ENCODE measurements at places on chromosomes 1 and 21. TPM values are rescaled to one million over a fixed set of nuclear protein-coding genes. Genes with fewer than 3 reads are reported as not detected.

PBX1 gene
- total RNA-seq: 2.3 TPM

DARS2 gene
- total RNA-seq: 34.6 TPM

CELA2A gene
- total RNA-seq: not detected

RORC gene
- 0.40 TPM for total RNA-seq

BATF3 gene
- 1.5 TPM for total RNA-seq

GSTM1 gene
- total RNA-seq: not detected

FHAD1 gene
- not detected for total RNA-seq

CD1C gene
- total RNA-seq: not detected

DNA sequence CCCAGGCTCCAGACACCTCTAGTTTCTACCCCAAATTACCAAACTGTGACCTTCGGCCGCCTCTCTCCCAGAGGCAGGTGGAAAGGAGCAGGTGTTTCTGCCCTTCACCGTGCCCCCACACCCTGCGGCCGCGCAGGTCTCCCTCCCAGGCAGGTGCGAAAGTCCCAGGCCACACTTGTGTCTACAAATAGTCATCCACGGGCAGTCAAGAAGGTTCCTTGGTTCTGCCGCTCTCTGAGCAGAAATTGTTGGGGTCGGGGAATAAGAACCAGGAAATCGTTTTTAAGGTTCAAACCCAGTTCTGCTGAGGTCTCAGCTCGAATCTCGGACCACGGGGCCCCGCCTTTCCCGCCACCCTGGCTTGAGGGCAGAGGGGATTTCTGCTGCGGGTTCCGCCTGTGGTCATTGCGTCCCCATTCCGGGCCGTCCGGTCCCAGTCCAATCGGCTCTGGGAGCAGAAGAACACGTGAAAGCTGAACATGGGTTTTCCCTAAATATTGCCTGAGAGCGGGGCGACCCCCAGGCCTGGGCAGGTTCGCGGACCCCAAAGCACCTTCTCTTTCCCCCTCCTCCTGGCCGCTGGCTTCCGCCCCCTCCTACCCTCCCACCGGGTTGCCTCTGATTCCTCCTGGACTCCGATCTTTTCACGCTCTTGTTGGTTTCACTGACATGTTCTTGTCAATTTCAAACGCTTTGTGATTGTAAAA, 1.2 kb upstream of the ATF3 start:
- H3K4me3 ChIP-seq: peak overlapping the region; percentile 72

- no peaks in the 10 kb centered on the region for H3K27me3 ChIP-seq
- no peak overlapping the region for H3K27ac ChIP-seq
- no peak for DNase-seq
- no peak overlapping the region for H3K4me3 ChIP-seq
Measured at GRCh38 chr1:193614275-193614674, 427.9 kb upstream of the B3GALT2 start.

GRCh38 chr1:199742547-199742946, 285.0 kb upstream of the NR5A2 start:
- H3K36me3 ChIP-seq: no peaks in the 10 kb centered on the region
- H3K4me1 ChIP-seq: no peaks in the 10 kb centered on the region
- H3K4me3 ChIP-seq: no peak overlapping the region
- H3K27me3 ChIP-seq: no peaks in the 10 kb centered on the region

DNA sequence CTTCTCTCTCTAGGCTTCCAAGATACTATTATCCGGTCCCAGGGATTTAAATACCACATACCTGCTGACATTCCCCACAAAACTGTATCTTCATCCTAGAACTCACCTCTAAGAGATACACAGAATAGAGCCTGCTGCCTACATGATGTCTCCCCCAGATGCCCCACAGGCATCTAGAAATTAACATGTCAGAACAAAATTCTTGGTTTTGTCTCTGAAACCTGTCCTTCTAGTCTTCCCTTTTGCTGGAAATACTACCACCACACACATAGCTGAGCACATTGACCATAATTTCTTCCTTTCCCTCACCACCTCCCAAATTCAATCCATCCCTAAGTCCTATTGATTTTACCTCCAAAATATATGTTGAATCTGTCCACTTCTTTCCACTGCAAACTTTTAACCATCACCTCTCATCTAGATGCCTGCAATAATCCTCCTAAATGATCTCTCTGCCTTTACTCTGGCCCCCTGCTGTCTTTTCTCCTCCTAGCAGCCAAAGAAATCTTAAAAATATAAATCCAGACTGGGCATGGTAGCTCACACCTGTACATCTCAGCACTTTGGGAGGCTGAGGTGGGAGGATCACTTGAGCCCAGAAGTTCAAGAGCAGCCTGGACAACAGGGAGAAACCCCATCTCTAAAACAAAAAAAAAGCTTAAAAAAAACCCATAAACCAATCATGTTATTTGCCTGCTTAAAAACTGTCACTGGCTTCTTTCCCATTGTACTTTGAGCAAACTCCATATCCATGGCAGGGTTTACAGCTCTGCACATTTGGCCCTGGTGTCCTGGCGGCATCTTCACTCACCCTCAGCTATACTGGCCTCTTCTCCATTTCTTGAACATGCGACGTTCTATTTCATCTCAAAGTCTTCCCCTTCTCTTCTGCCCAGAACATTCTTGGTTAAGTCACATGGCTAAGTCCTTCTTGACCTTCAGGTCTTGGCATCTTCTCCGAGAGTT, 6.2 kb upstream of the FAM76A start:
- no peak overlapping the region for H3K27ac ChIP-seq
- no peaks in the 10 kb centered on the region for H3K36me3 ChIP-seq
- no peak overlapping the region for H3K4me3 ChIP-seq
- DNase-seq: peak; percentile 10

- H3K27ac ChIP-seq: no peak overlapping the region
- H3K4me1 ChIP-seq: no peaks in the 10 kb centered on the region
- no peaks in the 10 kb centered on the region for H3K36me3 ChIP-seq
- H3K27me3 ChIP-seq: no peaks in the 10 kb centered on the region
Measured at GRCh38 chr1:217407534-217408001, 223.3 kb downstream of the GPATCH2 start.

DNA sequence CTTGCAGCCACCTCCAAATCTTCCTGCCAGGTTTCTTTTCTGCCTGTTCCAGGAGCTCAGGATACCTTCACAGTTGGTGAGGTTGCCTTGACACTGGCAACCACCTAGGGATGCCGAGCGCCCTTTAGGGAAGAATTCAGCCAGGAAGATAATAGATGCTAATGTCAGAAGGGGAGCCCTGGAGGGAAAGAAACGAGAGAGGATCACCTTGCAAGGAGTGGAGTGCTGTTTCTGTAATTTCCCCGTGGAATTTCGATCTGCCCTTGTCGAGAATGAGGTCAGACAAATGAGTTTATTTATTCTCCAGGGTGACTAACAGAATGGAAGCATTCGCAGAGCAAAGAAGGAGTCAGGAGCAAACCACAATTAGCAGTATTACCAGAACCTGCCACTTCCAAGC, 315.8 kb upstream of the KAZN start:
- DNase-seq: peak; percentile 5
- H3K4me1 ChIP-seq: peaks cover 10% of the 10 kb centered on the region
- H3K27me3 ChIP-seq: no peaks in the 10 kb centered on the region
- H3K36me3 ChIP-seq: no peaks in the 10 kb centered on the region
- no peak overlapping the region for H3K4me3 ChIP-seq
- H3K27ac ChIP-seq: peak overlapping the region; percentile 49

DNA sequence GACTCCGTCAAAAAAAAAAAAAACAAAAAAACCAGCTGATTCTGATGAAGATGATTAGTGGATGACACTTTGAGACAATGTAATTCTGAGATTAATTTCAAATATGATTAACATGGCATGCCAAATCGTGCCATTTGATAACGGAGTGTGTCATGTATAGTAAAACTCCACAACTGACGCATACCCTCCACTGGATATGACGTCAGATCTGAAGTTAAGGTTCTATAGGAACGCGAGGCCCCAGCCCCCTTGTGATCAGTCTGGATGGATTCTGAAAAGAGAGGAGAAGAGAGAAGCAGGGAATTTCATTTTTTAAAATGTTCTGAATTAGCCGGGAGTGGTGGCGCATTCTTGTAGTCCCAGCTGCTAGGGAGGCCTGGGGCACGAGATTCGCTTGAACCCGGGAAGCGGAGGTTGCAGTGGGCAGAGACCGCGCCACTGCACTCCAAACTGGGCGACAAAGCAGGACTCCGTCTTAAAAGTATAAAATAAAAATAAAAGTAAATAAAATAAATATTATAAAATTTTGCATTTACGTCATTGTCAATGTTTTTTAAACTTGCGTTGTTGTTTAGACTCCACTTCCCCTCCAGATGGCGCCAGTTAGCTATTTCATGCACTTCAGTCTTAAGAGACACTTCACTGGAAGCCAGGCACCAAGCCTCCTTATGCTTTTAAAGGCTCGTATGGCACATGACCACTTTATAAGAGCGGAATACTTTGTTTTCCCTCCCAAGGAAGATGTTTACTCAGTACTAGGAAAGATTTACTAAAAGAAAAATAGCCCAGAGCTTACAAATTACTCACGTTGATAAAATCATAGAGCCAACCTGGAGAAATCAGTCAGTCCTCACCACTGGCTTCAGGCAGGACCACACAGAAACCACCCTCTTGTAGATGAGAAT, 65.5 kb downstream of the UBE2U start:
- no peaks in the 10 kb centered on the region for H3K36me3 ChIP-seq
- no peak overlapping the region for H3K27ac ChIP-seq
- DNase-seq: peak; percentile 84
- no peak overlapping the region for H3K4me3 ChIP-seq
- peaks cover 3% of the 10 kb centered on the region for H3K4me1 ChIP-seq
- no peaks in the 10 kb centered on the region for H3K27me3 ChIP-seq

DNA sequence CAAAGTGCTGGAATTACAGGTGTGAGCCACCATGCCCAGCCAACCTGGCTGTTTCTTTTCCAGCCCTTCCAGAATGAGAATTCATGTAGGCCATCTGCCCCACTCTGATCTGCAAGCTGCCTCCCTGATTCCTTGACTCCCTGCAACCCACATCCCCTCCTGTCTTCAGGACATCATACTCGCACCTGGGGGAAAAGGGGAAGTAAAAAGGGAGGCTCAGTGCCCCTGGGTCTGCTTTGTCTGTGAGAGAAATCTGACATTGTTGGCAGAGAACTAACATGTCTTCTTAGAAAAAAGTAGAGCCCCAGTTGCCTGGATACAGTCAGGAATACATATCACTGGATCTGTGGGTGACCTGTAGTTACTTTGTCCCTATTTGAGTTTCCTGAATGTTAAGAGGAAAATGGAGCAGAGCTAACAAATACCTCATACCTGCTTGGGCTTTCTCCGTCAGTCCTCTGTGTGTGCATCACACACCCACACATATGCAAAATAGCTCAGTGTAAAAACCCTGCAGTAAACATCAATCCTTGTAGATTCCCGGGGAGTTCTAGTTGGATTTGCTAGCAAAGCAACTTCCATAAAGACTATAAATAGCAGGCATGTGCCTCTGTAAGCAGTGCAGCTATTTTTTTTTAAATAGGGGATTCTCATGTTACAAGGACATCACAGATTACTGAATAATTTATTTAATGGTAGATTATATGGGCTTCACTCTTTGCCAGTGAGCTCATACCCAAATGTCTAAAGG, 62.9 kb downstream of the TEX35 start:
- H3K4me3 ChIP-seq: no peak overlapping the region
- H3K36me3 ChIP-seq: no peaks in the 10 kb centered on the region
- no peak for DNase-seq
- no peaks in the 10 kb centered on the region for H3K27me3 ChIP-seq

DNA sequence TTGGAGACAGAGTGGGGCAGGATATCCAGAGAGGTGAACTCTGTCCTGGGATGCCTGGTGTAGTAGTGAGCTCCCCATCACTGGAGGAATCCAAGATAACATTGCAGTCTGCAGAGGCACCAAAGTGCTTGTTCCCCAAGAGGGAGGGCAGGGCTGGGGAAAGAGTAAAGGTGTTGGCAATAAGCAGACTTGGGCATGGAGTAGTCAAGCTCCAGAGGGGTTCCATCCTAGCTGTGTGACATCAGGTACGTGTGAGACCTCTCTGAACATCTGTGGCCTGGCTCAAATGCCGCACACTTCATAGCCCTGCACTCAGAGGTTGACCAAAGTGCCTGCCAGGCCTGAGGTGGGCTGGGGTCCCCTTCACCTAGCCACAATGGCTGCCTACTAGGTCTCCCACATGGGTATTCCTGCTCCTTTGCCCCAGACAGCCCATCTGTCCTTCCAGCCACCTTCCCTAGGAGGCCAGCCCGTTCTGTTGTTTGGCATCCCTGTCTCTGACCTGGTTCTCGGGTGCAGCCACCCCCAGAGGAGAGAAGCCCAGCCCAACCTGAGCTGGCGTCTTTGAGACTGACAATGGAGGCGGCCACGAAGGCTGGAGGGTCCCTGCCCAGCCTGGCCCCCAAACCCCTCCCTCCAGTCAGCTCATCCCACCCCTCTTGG, 2.8 kb upstream of the ARF1 start:
- peaks cover 29% of the 10 kb centered on the region for H3K4me1 ChIP-seq
- H3K27me3 ChIP-seq: no peaks in the 10 kb centered on the region
- H3K27ac ChIP-seq: no peak overlapping the region
- no peak for DNase-seq
- H3K4me3 ChIP-seq: peak overlapping the region; percentile 26

DNA sequence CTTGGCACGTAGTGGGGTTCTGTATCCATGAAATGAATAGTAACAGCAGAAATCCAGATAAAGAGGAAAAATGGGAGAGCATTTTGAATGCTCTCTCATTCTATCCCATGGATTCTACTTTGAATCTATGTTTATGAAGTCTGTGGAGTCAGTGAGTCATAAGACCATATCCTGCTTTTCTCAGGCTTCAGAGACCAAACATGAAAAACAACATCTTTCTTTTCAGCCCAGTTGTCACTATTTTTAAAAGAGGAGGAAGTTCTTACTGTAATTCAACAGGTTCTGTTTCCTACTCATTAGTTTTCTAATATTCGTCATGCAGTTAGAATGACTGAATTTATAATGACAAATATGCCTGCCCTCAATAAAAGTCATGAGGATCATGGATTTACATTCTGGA, 39.4 kb upstream of the CD55 start:
- no peaks in the 10 kb centered on the region for H3K36me3 ChIP-seq
- DNase-seq: no peak
- no peaks in the 10 kb centered on the region for H3K27me3 ChIP-seq
- H3K4me1 ChIP-seq: peaks cover 13% of the 10 kb centered on the region

DNA sequence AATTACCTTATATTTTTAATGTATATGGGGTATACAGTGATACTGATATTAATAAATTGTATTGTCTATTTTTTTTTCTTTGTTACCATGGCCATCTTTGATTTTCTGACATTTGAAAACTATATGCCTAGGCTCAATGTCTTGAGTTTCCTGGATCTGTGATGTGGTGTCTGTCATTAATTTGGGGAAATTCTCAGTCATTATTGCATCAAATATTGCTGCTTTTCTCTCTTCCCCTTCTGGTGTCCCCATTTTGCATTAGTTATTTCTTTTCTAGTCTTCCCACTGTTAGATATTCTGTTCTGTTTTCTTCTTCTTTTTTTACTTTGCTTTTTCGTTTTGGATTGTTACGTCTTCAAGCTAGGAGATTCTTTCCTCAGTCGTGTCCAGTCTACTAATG, 33.8 kb downstream of the ZBTB40 start:
- H3K27ac ChIP-seq: no peak overlapping the region
- no peaks in the 10 kb centered on the region for H3K27me3 ChIP-seq
- DNase-seq: no peak
- H3K36me3 ChIP-seq: no peaks in the 10 kb centered on the region
- no peak overlapping the region for H3K4me3 ChIP-seq
- H3K4me1 ChIP-seq: no peaks in the 10 kb centered on the region

All from MCF 10A (cell line).